COR-L47 (cell line): ENCODE measurements at places on chromosomes 2 and 18.
A peak's percentile ranks its signal among the peaks of the same experiment; 100 is the strongest.

DNA sequence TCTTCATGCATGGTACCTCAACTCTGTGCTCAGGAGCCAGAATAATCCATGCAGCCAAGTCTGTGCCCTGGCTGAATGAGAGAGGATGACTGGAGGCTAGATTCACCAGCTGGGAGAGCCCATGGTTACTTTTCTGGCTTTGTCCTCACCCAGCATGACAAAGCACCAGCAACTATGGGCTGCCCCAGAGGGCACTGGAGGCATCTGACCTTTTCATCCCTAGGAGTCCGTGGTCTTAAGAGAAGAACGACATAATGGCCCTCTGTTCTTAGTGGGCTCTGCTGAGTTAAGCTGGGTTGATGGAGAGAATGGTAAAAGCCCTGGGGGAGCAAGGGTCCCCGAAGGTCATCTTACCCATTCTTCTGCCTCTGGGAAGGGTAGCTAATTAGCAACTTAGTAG, 54.6 kb upstream of the TNP1 start:
- DNase-seq, result no peak

GRCh38 chr18:66506178-66506577, 97.7 kb downstream of the CDH19 start:
- no peak for DNase-seq

DNA sequence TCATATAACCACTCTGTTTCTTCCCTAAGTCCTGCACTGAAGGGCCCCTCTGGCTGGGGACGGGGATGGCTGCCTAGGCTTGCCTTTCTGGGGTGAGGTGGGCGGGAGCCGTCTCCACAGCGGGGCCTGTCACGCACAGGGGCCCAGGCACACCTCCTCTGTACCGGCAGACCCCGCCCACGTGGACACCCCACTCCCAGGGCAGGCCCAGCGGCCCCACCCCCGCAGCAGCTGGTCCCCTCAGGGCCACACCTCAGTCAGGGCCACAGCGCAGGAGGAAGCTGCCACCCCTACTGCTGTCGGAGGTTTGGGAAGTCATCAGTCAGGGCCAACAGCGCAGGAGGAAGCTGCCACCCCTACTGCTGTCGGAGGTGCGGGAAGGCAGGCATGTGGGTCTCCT, 257.6 kb upstream of the RAB6C start:
- DNase-seq, result no peak

DNA sequence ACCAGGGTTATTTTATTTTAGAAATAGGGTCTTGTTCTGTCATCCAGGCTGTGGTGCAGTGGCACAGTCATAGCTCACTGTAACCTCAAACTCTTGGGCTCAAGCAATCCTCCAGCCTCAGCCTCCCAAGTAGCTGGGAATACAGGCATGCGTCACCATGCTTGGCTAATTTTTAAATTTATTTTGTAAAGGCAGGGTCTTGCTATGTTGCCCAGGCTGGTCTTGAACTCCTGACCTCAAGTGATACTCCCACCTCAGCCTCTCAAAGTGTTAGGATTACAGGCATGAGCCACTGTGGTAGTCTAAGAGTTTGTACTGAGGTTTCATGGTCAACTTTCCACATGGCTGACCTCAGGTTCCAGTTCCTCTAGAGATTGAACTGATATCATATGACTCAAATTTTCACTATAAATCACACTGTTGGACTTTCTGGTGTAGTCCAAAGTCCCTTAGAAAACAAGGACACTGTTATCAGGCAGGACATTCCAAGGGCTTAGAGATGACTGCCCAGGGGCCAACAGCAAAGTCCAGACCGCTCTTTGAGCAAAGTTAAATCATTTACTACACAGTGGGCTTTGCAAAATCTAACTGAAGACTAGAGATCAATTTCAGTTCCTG, 82.0 kb upstream of the MEX3C start:
- DNase-seq, result no peak

DNA sequence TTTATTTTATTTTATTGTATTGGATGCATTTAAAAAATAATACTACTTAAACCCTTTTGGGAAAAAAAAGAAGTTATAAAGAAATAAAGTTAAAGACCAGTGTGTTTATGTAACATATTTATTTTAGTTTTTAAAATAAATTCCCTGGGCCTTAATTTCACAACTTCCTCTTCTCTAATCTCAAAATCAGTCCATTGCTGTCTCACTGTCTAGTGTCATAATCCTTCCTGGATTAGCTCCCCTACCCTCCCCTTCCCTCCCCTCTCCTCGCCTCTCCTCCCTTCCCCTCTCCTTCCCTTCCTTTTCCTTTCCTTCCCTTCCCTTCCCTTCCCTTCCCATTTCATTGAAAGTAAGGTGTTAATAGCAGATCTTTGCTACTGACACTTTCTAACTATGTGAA, 40.3 kb upstream of the ZEB2 start:
- DNase-seq, result no peak

- no peak for DNase-seq
Observed at GRCh38 chr2:80111185-80111584, 193.4 kb downstream of the LRRTM1 start.

- no peak for DNase-seq
Observed at GRCh38 chr18:41326311-41326710, 628.7 kb upstream of the PIK3C3 start.

DNA sequence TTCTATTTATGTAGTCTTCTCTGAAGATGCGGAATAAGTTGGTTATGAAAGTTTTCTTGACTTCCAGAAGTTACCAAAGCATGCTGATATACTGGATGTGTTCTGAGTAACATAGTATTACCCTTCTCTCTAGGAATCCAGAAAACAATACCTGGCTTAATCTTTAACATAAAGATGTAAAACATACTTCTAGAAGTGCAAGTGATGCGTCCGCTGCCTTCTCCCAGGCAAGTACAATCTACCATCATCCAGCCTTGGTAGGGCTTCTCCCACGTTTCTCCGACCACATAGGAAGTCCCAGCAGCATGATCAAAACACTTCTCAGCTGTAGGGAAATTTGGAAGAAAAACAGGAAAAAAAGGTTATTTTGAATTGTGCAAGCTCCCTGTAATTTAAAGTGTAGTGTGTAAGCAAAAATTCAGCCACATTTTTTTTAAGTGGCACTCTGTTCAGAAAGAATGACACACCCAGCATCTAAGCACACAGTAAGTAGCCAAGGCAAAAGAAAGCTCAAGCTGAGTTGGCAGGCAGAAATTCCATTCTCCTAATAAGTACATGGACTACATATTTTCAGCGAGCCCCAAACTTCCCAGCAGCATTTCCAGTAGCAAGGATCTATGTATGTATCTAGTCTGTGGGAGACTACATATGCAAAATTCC, 5.2 kb downstream of the FN1 start:
- DNase-seq, result no peak

DNA sequence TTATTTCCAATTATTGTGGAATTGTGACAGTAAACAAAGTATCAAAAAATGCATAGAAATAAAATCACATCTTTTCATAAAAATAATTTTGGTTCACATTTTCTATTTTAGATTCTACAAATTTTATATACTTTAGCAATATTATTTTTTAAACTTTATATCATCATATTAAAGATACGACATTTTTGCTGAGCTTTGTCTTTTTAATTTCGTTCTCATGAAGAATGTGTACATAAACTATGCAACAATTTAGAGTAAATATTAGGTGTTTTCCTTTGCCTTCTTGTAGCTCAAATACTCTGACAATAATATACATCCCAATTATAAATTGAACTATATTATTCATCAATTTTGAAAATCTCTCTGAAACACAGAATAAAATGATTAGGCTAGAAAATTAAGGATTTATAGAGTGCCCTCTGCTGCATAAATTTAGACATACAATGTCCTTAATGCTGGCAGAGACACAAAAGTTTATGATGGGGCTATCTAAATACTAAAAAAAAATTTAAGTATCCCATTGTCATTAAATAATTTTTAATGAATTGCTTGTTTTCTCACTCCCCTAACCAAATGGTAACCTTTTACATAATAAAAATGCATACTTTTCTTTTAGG, 45.7 kb downstream of the CCDC102B start:
- no peak for DNase-seq

- DNase-seq, result no peak
Observed at GRCh38 chr18:68219274-68219673, 495.6 kb downstream of the TMX3 start.

- no peak for DNase-seq
Observed at GRCh38 chr18:70295192-70296188, 6.6 kb downstream of the SOCS6 start.

GRCh38 chr18:41767960-41768359, 187.1 kb upstream of the PIK3C3 start:
- peak; percentile 65 for DNase-seq

- no peak for DNase-seq
Observed at GRCh38 chr2:3470856-3471737, 48.2 kb downstream of the ADI1 start.
